Fibroblast of villous mesenchyme (primary cell): ENCODE measurements at places on chromosomes 5 and 9. TPM values are rescaled to one million over a fixed set of nuclear protein-coding genes. Genes with fewer than 3 reads are reported as not detected.

The CCL27 gene
- total RNA-seq: not detected in 2 replicates

The TMEM174 gene
- not detected in 2 replicates for total RNA-seq

The UGT3A1 gene
- total RNA-seq: not detected in 2 replicates

The EIF4E1B gene
- not detected in 2 replicates for total RNA-seq

The HAPLN1 gene
- total RNA-seq: 0.43 and 3.9 TPM in 2 replicates

The INSL4 gene
- not detected in 2 replicates for total RNA-seq

The AGXT2 gene
- under 0.01 TPM in 1 of 2 replicates, not detected in the other for total RNA-seq

The CTSV gene
- total RNA-seq: 0.32 and 0.43 TPM in 2 replicates

The PRDM9 gene
- total RNA-seq: not detected in 2 replicates

The TEX48 gene
- total RNA-seq: not detected in 2 replicates

The SLC46A2 gene
- not detected in 2 replicates for total RNA-seq

The ISL1 gene
- not detected in 2 replicates for total RNA-seq

The ORM2 gene
- not detected in 2 replicates for total RNA-seq

The INSYN2B gene
- total RNA-seq: 11.0 and 12.5 TPM in 2 replicates

The SLIT3 gene
- under 0.01 and 0.64 TPM in 2 replicates for total RNA-seq

The SHISAL2B gene
- total RNA-seq: not detected in 2 replicates

The MZB1 gene
- total RNA-seq: under 0.01 and 0.43 TPM in 2 replicates

The GRAMD2B gene
- total RNA-seq: 61.8 and 113 TPM in 2 replicates

The PSD2 gene
- under 0.01 TPM in 1 of 2 replicates, not detected in the other for total RNA-seq

The BAAT gene
- total RNA-seq: under 0.01 TPM in 1 of 2 replicates, not detected in the other

The CDC20B gene
- total RNA-seq: not detected in 2 replicates

The TRIP13 gene
- 16.8 and 29.8 TPM in 2 replicates for total RNA-seq

The SLC6A7 gene
- under 0.01 TPM in 2 replicates for total RNA-seq

The IFNA13 gene
- not detected in 2 replicates for total RNA-seq

The SOWAHA gene
- under 0.01 TPM in 2 replicates for total RNA-seq

The AJM1 gene
- 0.86 and 1.3 TPM in 2 replicates for total RNA-seq

The FOXD4L3 gene
- 0.32 TPM in 1 of 2 replicates, not detected in the other for total RNA-seq

The MARCHF3 gene
- 8.4 and 10.4 TPM in 2 replicates for total RNA-seq
